Esophagus squamous epithelium (tissue), 5 donors: ENCODE measurements at places on chromosomes 6 and 20.

- no peaks in the 10 kb centered on the region for H3K36me3 ChIP-seq
- DNase-seq: no peak
- no peak overlapping the region for H3K4me3 ChIP-seq
- H3K27me3 ChIP-seq: no peaks in the 10 kb centered on the region
- peaks cover 12% of the 10 kb centered on the region for H3K4me1 ChIP-seq
- no peak overlapping the region for H3K27ac ChIP-seq
These were observed 5.4 kb downstream of the NQO2 start for GRCh38 chr6:3005077-3005476.

DNA sequence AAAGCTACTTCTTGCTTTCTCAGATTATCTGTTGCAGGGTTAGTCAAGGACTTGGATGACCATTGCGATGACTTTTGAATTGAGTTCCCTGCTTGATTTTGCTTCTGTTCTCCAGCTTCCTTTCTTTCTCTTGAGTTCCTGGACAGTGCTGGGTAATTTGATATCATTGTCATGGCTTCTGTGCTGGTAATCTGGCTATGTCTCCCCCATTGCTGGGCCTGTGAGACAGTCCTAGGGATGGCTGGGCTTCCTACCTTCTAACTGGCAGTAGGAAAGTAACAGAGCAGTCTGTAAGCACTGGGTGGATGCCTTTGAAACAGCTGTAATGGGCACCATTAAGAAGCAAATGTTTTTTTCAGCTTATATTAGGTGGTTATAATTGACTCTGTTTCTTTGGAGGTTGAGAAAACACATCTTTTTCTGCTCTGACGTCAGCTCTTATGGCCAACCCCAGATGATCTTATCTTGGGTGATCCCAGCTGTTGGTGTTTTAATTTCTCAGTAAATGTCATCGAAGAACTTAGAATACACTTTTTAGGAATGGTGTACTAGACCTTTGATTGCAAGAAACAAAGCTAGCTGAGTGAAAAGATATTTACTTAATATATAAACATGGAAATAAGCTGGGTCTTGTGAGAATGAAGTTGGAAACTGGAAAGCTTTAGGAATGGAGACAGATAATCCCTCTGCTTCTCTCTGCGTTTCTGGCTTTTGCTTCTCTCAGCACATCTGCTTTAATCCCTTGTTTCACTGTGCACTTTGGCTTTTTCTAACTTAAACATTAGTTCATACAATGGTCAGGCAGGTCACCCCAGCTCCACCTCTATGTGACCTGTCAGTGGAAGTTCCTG, 195.0 kb upstream of the MAN1A1 start:
- no peak for DNase-seq

DNA sequence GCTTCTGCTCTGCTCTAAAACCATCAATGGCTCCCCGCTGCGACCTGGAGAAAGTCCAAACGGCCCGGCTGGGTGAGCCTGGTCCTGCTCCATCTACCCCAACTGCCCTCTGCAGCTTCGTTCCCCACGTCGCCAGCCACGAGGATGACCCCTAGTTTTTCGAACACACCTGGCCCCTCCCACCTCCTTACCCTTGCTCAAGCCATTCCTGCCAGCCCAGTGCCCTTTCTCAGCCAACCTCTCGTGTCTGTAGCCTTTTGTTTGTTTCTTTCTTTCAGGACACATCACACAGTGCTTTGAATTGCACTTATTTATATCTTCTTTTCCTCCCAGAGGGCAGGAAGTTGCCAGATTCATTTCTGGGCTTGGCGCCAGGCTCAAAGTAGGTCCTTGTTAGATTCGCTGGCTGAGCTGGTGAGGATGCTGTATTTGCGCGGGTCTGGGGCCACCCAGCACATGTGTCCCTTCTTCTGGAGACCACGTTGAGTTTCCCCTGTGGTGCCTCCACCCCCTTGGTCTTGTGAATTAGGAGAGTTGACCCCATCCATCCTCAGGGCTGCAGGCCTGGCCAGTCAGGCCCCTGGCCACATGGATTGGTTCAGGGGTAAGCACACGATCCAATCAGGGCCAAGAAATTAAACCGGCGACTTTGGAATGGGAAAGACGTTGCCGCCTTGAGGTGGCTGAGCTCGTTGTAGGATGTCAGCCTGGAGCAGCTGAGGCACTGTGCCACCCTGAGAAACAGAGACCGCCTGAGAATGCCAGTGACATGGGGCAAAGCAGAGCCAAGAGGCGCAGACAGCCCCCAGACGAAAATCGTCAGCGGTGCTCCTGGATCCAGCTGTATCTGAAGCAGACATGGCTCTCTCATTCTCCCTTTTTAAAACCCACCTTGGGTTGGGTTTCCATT, 156.0 kb downstream of the CEBPB start:
- peak overlapping the region; percentile 78 for H3K27ac ChIP-seq
- H3K4me1 ChIP-seq: peaks cover 9% of the 10 kb centered on the region
- no peak for DNase-seq
- no peaks in the 10 kb centered on the region for H3K27me3 ChIP-seq
- H3K36me3 ChIP-seq: no peaks in the 10 kb centered on the region

GRCh38 chr20:57658447-57658832, 38.2 kb upstream of the ZBP1 start:
- DNase-seq: no peak
- no peak overlapping the region for H3K27ac ChIP-seq
- H3K4me1 ChIP-seq: no peaks in the 10 kb centered on the region
